ENCODE measurements at places on chromosomes 5 and 9.

DNA sequence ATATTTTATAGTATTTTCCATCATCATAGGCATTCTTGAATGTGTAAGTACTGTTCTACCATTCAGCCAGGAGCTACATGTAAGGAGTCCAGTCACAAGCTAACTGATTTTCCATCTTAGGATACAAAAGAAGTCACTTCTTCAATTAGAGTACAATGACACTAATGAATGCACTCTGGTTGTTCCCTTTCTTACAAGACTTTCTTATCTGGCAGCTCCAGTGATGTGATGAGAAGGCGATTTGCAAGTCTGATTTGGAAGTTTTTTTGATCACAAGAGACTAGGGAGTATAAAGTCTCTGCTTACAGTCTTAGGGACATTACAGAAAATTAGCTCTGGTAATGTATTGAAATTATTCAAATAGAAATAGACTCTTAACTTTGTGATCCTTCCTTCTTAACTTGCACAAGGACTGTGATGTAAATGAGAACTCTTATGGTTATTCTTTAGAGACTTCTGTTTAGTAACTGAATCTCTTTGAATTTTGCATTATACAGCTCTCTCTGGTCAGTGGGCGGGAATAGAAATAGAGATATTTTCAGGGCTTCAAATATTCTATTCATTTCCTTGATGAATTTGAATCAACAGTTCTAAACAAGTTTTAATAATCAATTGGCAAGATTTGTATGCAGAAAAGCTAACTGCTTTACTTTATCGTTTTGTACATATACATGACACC is 130.4 kb upstream of the CDH6 start:
- DNase-seq, result no peak

DNA sequence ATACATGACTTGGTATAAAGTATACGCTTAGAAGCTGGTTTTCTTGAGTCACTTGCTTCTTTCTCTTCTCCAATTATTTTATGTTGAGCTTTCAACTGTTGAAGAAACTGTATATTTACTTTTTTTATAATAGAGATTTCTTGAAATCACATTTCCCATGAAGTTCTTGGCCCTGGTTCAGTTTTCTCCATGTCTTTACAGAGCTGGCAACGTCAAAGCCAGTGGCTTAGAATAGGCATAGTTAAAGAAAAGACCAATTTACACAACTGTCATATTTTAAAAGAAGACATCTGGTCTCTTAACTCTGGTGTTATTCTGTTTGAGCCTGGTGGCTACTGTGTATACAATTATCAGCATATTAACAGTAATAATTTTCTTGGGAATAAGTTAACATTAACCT is 1249.3 kb downstream of the CDH12 start:
- no peak for DNase-seq

- DNase-seq, result no peak
These were observed 15.8 kb downstream of the ISL1 start for GRCh38 chr5:51398875-51399642.

- DNase-seq, result no peak
These were observed 45.4 kb downstream of the HACD4 start for GRCh38 chr9:20985851-20986600.

DNA sequence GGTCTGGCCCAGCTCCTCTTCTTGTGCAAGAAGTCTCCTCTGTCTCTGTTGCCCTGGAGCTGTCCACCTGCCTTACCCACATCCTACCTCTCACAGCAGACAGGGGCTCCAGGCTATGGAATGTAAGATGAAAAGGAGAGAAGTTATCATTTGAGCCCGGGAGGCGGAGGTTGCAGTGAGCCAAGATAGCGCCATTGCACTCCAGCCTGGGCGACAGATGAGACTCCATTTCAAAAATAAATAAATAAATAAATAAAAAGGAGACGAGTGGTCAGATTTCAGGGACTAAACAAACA is 37.5 kb upstream of the DENND4C start:
- no peak for DNase-seq
